ENCODE measurements at places on chromosomes 5 and 9. TPM values are rescaled to one million over a fixed set of nuclear protein-coding genes. Genes with fewer than 3 reads are reported as not detected.

GRCh38 chr5:81326554-81326953, 25.2 kb downstream of the ZCCHC9 start:
- no peak for DNase-seq
- no peak overlapping the region for H3K4me3 ChIP-seq
- H3K36me3 ChIP-seq, result no peaks in the 10 kb centered on the region
- H3K27me3 ChIP-seq, result no peaks in the 10 kb centered on the region
- no peak overlapping the region for H3K27ac ChIP-seq

- H3K4me1 ChIP-seq, result no peaks in the 10 kb centered on the region
- no peaks in the 10 kb centered on the region for H3K27me3 ChIP-seq
- H3K36me3 ChIP-seq, result no peaks in the 10 kb centered on the region
Observed at GRCh38 chr9:23539311-23539710, 286.7 kb downstream of the ELAVL2 start.

- no peaks in the 10 kb centered on the region for H3K36me3 ChIP-seq
- no peaks in the 10 kb centered on the region for H3K27me3 ChIP-seq
- no peak for DNase-seq
- H3K4me1 ChIP-seq, result peaks cover 58% of the 10 kb centered on the region
- H3K27ac ChIP-seq, result no peak overlapping the region
- no peak overlapping the region for H3K4me3 ChIP-seq
Observed at GRCh38 chr5:76388791-76389512, 14.1 kb upstream of the IQGAP2 start.

GRCh38 chr9:20207176-20207575, 415.1 kb downstream of the MLLT3 start:
- no peak for DNase-seq
- H3K4me3 ChIP-seq, result no peak overlapping the region
- H3K27me3 ChIP-seq, result no peaks in the 10 kb centered on the region
- peaks cover 25% of the 10 kb centered on the region for H3K4me1 ChIP-seq
- no peak overlapping the region for H3K27ac ChIP-seq

- no peaks in the 10 kb centered on the region for H3K4me1 ChIP-seq
- no peak overlapping the region for H3K27ac ChIP-seq
- no peaks in the 10 kb centered on the region for H3K27me3 ChIP-seq
- no peak for DNase-seq
Observed at GRCh38 chr5:142929587-142929986, 159.4 kb downstream of the ARHGAP26 start.

GRCh38 chr9:121185178-121185745, 16.4 kb downstream of the RAB14 start:
- DNase-seq, result no peak
- peaks cover 53% of the 10 kb centered on the region for H3K36me3 ChIP-seq
- H3K4me3 ChIP-seq, result peak overlapping the region; percentile 59
- peak overlapping the region; percentile 61 for H3K27ac ChIP-seq
- H3K27me3 ChIP-seq, result no peaks in the 10 kb centered on the region
- H3K4me1 ChIP-seq, result peaks cover 34% of the 10 kb centered on the region

DNA sequence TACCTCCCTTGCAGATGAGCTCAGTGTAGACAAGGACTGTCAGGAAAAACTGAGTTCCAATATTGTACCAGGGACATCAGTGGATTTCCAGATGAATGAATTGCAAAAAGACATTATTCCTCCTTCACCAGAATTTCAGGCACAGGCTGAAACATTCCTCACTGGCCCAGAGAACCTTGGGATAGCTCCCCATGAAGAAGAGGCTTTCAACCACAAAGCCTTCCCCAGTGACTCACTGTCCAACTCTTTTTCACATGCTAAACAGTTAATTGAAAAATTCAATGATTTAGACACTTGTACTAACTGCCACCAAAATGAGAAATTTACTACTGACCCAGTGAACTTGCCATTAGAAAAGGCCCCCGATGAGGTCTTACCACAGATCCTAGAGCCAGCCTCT, 144.5 kb downstream of the UNC13B start:
- no peaks in the 10 kb centered on the region for H3K4me1 ChIP-seq
- H3K27me3 ChIP-seq, result peaks cover 27% of the 10 kb centered on the region
- H3K4me3 ChIP-seq, result no peak overlapping the region
- no peak overlapping the region for H3K27ac ChIP-seq

- no peaks in the 10 kb centered on the region for H3K4me1 ChIP-seq
- H3K36me3 ChIP-seq, result no peaks in the 10 kb centered on the region
- H3K4me3 ChIP-seq, result no peak overlapping the region
- no peak overlapping the region for H3K27ac ChIP-seq
- no peaks in the 10 kb centered on the region for H3K27me3 ChIP-seq
- DNase-seq, result no peak
Observed at GRCh38 chr9:36542355-36542754, 30.3 kb upstream of the MELK start.

DNA sequence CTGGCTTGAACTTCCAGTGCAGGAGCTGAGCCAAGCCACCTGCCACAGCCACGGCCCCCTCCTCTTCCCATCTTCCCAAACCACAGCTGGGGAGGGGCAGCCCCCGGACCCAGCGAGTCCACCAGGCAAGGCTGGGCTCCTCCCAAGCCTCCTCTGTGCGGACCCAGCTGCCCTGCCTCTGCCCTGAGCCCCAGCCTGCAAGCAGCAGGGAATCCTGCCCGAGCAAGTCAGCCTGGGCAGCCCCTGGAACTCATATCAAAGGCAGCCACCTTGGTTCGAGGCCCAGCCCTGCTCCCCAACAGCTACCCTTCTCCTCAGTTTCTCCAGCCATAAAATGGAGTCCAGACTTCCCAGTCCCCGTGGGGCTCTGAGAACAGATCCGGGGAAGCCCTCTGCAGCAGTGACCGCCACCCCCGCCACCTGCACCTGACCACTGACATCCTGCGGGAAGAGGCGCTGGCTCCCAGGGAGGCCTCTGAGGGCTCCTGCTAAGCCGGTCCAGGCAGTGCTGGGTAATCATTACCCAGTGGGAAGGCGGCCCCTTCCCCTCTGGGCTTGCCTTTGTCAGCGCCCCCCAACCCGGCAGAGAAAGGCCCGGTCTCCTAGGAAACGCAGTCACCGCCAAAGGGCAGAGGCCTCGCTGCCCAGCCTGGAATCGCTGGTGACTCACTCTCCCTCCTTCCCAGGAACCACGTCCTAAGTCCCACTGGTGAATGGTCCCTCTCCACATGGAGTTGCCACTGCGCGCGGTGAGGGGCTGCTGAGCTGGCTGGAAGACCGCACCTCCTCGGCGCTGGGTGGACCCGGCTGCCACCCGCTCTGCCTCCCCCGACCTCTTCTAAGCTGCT, 1.5 kb downstream of the VAV2 start:
- DNase-seq, result no peak
- no peak overlapping the region for H3K4me3 ChIP-seq
- H3K27ac ChIP-seq, result no peak overlapping the region
- H3K4me1 ChIP-seq, result peaks cover 25% of the 10 kb centered on the region

DNA sequence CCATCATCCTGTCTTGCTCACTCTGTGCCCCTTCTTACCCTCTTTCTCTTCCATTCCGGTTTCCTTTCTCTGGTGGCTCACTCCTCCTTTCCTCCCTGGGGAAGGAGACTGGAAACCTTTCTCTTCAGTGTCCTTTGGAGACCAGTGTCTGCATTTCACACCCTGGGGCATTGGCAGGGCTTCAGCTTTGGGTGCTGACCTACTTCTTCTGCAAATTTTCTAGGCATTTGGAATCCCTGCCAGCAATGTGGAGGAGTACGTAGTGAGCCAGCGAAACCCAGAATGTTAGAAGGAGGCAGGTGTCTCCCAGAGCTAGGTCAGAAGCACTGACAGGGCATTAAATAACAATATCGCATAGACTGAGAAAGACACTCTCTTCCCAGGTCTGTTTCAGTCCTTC, 122.2 kb downstream of the SLC28A3 start:
- no peak overlapping the region for H3K4me3 ChIP-seq
- no peaks in the 10 kb centered on the region for H3K4me1 ChIP-seq

GRCh38 chr9:13292782-13293181, 13.3 kb upstream of the MPDZ start:
- no peak for DNase-seq
- H3K4me1 ChIP-seq, result no peaks in the 10 kb centered on the region
- H3K36me3 ChIP-seq, result no peaks in the 10 kb centered on the region
- H3K27me3 ChIP-seq, result no peaks in the 10 kb centered on the region

DNA sequence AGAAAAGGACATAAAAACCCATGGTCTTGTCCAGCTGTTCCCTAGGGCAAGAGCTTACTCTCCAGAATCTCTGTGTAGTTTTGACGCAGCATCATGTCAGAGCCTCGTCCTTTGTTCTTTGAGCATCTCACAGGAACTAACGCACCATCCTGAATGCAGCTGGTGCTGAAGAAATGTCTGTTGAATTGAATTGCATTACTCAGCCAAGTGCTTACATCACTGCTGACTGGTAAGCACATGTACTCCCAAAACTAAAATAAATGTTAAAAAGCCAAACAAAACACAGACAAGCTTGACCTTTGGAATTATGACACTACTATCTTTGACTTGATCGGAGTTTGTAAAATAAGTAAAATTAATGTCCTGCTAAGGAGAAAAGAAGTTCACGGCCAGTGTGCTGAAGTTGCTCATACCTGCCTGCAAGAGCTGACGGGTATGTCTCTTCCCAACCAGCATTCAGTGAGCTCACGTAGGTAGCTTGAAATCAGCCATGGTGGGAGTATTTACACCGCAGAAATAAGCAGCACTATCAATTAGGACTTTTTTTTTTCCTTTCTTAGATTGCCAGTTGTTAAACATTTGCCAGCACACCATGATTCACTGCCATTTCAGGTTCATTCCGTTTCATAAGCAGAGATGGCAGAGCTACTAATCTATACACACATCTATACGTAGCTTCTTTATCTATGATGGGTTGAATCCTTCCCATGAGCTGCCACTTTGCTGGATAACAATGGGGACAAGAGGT, 310.6 kb upstream of the MSX2 start:
- H3K36me3 ChIP-seq, result no peaks in the 10 kb centered on the region
- no peak overlapping the region for H3K27ac ChIP-seq
- H3K27me3 ChIP-seq, result no peaks in the 10 kb centered on the region
- DNase-seq, result no peak
- H3K4me1 ChIP-seq, result no peaks in the 10 kb centered on the region
- no peak overlapping the region for H3K4me3 ChIP-seq

DNA sequence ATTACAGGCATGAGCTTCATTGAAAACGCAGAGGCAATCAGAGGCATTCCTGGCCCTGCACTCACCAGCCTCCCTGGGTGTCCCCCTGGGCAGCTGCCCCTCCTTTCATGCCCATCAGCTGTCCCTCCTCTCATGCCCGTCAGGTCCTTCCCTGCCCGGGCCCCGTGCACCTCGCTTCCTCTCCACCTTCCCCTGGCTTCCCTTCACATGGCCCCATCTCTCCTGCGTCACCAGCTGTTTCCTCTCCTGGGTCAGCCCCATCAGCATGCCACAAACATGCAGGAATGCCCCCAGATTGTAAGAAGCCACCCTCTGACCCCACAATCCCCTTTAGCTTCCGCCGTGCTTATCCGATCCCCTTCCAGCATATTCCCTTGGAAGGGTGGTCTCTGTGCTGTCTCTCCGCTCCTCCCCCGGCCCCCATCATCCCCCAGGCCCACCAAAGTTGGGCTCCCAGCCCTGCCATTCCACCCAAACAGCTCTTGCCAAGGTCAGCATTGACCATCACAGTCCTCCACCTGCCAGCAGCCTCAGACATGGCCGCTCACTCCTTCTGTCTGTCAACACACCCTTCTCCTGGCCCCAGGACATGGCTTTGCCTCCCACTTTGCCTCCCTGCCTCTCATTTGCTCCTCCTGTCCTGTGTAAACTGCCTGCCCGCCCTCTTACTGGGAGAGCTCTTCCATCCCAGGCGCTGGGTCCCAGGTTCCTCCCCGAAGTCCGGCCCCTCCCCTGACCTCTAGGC, 98.6 kb upstream of the IER5L start:
- H3K4me1 ChIP-seq, result peaks cover 1% of the 10 kb centered on the region
- no peak for DNase-seq
- no peaks in the 10 kb centered on the region for H3K27me3 ChIP-seq

DNA sequence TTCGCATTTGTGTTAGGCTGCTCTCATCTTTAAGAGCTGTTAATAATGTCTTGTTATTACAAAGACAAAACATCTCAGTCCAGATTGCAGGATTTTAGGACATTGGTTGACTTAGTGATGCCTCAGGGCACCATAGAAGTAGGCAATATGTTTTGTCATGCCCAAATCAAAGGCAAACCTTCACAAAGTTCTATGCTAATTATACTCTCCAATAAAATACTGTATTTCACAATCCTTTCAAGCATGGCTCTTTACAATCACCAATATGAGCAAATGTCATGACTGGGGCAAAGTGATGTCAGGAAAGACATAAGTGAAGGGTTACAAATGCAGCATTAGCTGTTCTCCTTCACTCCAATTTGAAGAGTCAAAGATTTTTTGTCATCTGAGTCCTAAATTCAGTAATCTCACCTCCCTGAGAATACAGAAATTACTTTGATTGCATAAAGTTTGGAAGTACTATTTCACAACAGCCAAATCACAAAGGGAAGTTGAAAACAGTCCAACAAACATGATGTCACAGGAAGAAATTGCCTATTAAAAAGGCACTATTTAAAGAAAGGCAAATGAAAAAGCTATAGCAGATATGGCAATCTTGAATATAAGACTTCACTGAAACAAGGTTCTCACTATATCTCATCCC, 303.2 kb downstream of the PRR16 start:
- H3K4me3 ChIP-seq, result no peak overlapping the region
- H3K27me3 ChIP-seq, result no peaks in the 10 kb centered on the region
- H3K27ac ChIP-seq, result no peak overlapping the region
- no peaks in the 10 kb centered on the region for H3K4me1 ChIP-seq
- DNase-seq, result no peak

- peak overlapping the region; percentile 96 for H3K27ac ChIP-seq
- no peaks in the 10 kb centered on the region for H3K27me3 ChIP-seq
- H3K4me1 ChIP-seq, result peaks cover 86% of the 10 kb centered on the region
- peak overlapping the region; percentile 98 for H3K4me3 ChIP-seq
- peaks cover 3% of the 10 kb centered on the region for H3K36me3 ChIP-seq
- DNase-seq, result no peak
Observed at GRCh38 chr9:71762900-71763653, 5.2 kb downstream of the CEMIP2 start.

DNA sequence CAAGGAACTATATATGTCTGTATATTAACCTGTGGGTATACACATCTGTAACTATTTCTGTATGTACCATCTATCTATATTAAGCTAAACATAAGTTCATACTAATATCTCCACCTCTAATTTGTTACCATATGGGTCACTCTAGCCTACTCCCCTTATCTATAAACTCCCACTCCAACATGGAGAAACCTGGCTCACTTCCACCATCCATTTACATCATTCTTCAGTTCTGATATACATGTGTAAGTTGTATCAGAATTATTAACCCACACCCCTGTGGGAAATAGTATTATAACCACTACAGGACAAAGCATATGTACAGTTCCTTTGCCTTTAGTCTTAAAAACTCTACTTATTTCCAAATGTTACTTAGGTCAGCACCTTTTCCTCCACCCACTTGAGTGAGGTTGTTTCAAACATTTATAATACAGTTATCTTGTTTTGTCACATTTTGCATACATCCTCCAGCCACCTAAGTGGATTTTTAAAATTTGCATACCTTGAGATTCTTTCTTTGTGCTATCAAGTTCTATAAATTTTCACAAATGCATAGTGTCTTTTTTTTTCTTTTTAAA, 10.6 kb downstream of the NDFIP1 start:
- no peaks in the 10 kb centered on the region for H3K27me3 ChIP-seq
- DNase-seq, result no peak
- peak overlapping the region; percentile 16 for H3K4me3 ChIP-seq
- peaks cover 73% of the 10 kb centered on the region for H3K4me1 ChIP-seq
- no peak overlapping the region for H3K27ac ChIP-seq

The CCDC183 gene
- 2.3 TPM for total RNA-seq

The OTULINL gene
- total RNA-seq, result 47.1 TPM

The EPB41L4A gene
- not detected for total RNA-seq

The FXN gene
- total RNA-seq, result 15.4 TPM

The SPINK7 gene
- total RNA-seq, result not detected

The WNT8A gene
- total RNA-seq, result not detected

The FBP2 gene
- total RNA-seq, result not detected

The ADAMTS12 gene
- not detected for total RNA-seq

The NIM1K gene
- 0.67 TPM for total RNA-seq

The GABRG2 gene
- not detected for total RNA-seq

The HINT2 gene
- 21.7 TPM for total RNA-seq

Data from CD4-positive, CD25-positive, alpha-beta regulatory T cell (primary cell).